Naive B cell (primary cell): ENCODE measurements at places on chromosomes 13 and 19.

GRCh38 chr13:36131931-36132297 is 732 bp upstream of the DCLK1 start:
- no peak for DNase-seq

DNA sequence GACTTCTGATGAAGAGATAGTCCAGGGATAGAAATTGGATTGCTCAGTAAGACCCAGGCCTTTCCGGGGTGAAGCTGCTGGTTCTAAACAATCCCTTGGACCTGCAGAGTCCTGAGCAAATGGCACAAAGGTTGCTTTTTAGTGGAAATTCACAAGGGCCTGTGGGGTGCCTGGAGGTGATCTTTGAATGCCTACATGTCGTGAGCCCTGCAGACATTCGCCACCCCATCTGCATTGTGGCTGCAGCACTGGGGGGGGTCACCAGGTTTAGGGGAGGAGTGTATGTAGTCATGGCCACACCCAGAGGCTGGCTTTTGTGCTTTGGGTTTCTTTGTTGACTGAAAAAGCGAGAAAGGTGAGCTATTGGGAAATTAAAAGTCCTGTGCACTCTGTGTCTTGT is 41.4 kb downstream of the SLC7A9 start:
- no peak for DNase-seq

DNA sequence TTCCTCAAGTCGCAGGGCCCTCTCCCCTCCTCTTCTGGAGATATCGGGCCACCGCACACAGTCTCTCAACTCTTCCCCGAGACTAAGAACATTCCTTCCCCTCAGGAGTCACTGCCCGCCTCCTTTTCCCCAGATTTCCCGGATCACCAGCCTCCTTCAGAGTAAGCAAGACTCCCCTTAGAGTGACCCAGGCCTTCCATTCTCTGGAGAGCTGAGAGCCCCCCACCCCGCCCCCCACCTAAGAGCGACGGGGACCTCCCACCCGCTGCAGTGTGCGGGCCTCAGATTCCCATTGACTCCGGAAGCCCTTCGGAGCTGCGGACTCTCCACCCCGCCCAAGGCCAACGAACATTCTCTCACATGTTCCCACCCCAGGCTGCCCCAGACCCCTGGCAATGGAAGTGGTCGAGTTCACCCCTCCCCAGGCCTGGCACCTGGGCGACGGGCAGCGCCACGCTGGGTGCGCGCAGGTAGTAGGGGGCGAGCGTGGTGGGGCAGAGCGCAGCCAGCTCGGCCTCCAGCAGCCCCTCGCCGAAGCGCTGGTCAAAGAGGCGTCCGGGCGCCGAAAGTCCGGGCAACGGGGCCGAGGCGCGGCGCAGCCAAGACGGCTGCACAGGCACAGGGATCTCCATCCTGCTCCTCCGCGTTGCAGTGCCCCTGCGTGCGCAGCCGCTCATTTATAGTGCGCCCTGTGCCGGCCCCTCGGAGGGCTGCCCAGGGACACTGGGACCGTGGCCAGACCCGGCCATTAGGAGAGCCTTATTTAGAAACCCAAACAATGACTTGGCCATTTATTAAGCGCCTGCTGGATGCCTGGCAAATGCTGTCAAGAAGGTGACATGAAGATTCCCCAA is at the start of gene HSPB6:
TSS of gene HSPB6 (minus strand) at position 653 of the 854 bp plus-strand sequence. CDS start at position 632, 21 bp downstream.
- DNase-seq = no peak

DNA sequence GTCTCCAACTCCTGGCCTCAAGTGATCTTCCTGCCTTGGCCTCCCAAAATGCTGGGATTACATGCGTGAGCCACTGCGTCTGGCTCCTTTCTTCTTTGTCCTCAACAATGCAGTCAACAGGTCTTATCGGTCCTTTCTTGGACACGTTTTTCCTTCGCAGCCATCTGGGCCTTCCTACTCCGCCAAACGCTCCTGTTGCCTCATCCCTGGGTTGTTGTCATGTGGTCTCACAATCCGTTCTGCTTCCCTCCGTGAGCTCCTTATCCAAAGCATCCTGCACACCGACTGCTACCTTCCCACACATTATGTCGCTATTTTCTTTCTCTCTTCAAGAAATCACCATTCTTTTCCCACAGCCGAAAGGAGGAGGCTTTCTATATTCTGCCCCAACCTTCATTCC is 306.8 kb downstream of the DCLK1 start:
- DNase-seq = no peak

GRCh38 chr13:61927648-61928047 is 512.0 kb upstream of the PCDH20 start:
- DNase-seq = no peak

DNA sequence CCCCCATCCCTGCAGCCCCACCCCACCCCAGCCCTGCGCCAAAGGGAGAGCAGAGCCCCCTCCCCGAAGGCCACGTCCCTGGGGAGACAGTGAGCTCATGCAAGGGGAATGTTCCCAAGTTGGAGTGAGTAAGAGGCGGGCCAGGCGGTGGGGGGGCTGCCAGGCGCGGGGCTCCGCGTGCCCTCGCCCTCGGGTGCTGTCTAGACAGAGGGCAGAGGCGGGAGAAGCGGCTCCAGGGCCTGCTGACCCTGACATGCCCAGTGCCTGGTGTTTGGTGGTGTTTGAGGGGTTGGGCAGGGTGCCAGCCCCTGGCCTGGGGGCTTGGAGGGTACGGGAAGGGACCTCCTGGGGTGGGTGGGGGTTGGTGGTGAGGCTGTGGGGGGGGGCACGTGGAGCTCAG is 1.0 kb downstream of the FSTL3 start:
- no peak for DNase-seq

DNA sequence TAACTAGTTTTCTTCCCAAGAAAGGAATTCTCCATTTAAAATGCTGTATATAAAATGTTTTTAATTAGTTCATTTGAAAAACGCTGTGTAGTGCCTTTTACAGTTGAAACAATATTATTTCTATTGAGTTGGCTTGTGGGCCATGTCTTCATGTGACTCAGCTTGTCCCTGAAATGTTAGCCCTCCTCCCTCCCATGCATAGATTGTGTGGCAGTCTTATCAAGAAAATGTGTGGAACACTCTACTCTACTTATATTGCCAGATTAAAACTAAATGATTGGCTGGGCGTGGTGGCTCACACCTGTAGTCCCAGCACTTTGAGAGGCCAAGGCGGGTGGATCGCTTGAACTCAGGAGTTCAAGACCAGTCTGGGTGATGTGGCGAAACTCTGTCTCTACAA is 33.4 kb downstream of the TFDP1 start:
- no peak for DNase-seq

DNA sequence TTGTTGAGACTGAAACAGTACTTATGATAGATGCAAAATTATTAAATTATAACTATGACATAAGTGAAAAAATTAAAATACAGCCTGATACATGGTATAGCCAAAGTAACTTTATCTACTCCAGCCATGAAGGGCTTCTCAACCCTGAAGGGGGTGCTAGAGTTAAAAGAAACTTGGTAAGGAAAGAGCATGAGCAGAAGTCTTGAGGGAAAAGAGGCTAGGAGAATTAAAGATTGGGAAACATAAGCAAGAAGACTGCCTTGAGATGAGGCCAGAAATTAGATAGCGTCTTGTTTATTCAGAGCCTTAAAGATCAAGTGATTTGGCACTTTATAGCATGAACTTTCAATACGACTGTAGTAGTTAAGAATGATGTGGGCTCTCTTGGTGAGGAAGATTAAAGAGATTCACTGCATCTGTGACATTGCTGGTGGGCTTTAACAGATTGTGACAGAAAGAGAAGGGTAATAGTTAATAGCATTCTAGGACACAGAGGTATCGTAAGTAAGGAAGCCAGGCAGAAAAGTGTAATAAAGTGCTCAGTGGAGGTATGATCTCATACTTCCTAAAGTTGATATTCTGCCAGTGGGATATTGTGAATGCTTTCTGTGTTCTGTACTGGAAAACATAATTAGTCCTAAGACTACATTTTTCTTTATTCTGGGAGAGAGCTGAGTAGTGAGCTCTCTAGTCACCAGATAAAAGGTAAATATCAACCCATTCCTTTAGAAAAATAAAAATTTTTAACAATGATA is 385.4 kb upstream of the PRR20A start:
- DNase-seq = no peak

DNA sequence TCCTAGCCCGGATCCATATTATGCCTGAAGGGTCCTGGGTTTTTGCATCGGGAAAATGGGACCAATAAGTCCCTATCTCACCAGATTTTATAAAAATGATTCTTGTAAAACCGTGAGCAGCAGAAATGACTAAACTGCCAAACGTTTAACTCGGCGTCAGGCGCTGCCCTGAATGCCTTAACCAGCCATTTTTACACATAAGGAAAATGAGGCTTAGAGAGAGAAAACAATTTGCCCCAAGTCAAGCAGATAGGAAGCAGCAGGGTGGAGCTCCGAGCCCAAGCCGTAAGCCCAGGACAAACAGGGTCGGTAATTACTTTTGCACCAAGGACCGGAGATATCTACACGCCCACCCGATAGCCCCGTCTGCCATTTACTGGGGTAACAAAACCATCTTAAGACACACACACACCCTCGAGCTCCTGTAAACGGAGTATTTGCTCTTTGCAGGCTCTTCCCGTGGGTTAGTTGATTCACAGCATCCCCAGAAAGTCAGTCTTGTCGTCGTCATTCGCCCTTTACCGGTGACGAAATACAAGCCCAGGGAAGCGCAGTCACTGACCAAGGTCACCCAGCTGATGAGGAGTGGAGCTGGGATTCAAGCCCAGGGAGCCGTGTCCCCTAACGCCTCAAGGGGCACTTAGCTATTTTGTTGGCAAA is 16.0 kb upstream of the MRI1 start:
- DNase-seq = no peak

GRCh38 chr13:97329331-97329730 is 104.6 kb upstream of the RAP2A start:
- no peak for DNase-seq

- DNase-seq = no peak
These were observed 392.5 kb downstream of the DIAPH3 start for GRCh38 chr13:59771272-59771671.

DNA sequence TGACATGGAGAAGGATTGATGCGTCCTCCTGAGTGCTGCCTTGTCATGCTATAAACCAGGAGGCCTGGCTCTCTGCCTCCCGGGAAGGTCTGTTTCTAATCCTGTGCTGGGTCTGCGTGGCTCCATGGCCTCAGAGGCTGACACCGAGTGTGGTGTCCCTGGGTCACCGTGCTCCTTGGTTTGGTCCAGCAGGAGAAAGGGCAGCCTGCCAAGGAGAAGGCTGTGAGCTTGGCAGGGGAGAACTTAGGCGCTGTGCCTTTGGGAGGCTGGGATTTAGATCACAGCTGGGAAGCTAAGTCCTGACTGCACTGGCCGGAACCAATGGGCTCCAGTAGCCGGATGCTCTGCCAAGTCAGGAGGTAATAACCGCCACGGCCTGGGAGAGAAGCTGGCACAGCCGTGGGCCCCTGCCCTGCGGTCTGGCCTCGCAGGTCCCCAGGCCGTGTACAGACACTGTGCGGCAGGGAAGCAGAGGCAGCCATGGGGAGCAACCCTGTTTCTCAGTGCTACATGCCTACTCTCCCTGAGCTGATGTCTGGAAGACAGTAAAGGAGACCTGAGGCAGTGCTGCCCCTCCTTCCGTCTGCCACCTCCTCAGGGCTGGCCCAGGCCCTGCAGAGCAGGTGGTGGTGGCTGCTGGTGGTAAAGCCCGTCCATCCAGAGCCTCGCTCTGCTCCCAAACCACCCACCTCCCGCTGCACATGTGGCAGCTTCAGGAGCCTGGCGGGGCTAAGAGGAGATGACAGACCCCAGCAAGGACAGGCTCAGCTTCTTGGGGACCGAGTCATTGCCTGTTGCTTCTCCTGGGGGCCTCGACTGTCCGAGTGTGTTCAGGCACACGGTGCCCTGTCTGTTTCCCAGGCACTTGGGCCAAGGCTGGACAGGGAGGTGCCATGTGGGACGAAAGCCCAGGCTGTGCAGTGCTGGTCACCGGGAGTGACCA is 44.9 kb downstream of the C13orf46 start:
- DNase-seq = no peak

GRCh38 chr19:50994129-50994528 is 7.3 kb downstream of the KLK8 start:
- no peak for DNase-seq

- no peak for DNase-seq
These were observed 9.9 kb downstream of the ARL11 start for GRCh38 chr13:49638030-49638743.

GRCh38 chr13:28237944-28238343 is 99.6 kb downstream of the PAN3 start:
- no peak for DNase-seq

DNA sequence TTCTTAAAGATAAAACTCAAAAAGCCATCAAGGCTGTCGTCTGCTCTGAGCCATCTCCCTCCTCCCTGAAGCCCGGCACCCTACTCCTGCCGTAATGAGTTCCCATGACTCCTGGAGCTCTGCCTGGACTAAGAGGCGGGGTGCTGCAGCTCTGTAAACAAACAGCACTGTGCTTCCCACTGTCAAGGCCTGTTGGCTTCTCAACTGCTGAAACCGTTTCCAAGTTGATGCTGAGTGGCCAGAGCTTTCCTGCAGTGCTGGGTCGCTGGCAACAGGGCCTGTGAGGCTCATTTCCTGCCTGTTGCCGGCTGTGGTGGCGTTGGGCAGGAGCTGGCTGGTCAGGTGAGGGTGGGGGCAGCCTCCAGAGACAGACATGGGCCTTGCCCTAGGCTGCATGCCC is 26.7 kb upstream of the ISYNA1 start:
- no peak for DNase-seq

GRCh38 chr13:45828256-45828968 is 23.1 kb downstream of the SIAH3 start:
- no peak for DNase-seq

DNA sequence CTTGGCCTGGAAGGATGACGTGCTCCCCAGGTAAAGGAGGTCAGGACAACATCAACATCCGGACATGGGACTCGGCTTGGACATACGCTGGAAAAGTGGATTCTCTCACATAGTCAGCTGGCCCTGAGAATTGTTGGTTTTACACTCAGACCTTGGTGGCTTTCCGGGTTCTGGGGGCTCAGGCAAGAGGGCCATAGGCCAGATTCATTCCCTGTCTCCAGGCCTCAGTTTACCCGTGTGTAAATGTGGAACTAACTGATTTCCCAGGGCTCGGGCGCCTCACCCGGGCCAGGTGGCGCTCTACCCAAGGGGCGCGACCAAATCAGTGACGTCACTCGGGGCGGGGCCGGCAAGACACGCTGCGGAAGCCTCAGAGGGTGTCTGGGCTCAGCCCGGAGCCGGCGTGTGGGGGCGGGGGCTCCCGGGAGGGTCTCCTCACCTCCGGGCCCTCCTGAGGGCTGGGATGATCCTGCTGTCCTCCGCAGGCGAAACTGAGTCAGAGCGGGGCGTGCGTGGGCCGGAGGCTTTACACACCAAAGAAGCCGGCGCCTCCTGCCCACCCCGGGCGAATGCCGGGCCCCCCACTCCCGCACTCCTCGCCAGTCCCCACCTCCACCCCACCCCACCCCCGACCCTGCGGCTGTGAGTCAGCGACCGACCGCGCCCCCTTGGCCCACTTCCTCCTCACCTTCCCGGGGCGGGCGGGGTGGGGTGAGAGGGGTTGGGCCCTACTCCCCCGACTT is 862 bp upstream of the VASP start:
- peak; percentile 97 for DNase-seq

GRCh38 chr13:85659493-85659892 is 139.7 kb downstream of the SLITRK6 start:
- no peak for DNase-seq

- DNase-seq = no peak
These were observed 92.1 kb downstream of the AKAP11 start for GRCh38 chr13:42363941-42364612.

- no peak for DNase-seq
These were observed 5.1 kb downstream of the UBAC2 start for GRCh38 chr13:99205621-99206220.

GRCh38 chr19:3879656-3880055 is 829 bp upstream of the ATCAY start:
- DNase-seq = no peak

- DNase-seq = no peak
These were observed 359.6 kb downstream of the FOXO1 start for GRCh38 chr13:40306817-40307216.
